H1 (cell line): ENCODE measurements at places on chromosomes 3 and 15. TPM values are rescaled to one million over a fixed set of nuclear protein-coding genes. Genes with fewer than 3 reads are reported as not detected.

GRCh38 chr3:73351423-73352071 lies 273.2 kb downstream of the PDZRN3 start:
- DNase-seq, result no peak

DNA sequence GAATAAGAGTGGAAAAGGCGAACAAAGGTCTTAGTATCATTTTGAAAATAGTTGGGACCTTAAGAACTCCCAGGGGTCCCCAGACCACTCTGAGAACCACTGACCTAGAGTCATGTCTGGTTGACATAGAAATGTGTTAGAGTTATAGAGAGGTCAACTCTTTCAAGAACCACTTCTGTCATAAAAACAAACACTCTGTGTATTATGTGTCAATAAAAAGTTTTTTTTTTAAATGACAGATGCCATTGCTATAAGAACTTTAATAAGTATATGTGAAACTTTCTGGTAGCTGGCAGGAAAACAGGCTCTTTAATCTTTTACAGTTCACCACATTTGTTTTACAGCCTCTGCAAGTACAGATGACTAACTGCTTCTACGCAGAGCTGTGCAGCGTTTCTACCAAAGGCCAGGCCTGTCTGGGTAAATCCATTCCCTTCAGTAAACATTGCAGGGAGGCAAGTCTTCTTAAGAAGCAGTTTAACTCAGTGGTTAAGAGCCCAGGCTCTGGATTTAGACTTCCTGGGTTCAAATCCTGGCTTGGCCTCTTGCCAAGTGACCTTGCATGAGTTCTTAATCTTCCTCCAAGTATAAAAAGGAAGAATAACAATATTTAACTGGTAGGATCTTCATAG lies 56.6 kb downstream of the RFTN1 start:
- no peak for DNase-seq

GRCh38 chr15:26729581-26729980 lies 43.3 kb downstream of the GABRB3 start:
- peak; percentile 37 for DNase-seq

DNA sequence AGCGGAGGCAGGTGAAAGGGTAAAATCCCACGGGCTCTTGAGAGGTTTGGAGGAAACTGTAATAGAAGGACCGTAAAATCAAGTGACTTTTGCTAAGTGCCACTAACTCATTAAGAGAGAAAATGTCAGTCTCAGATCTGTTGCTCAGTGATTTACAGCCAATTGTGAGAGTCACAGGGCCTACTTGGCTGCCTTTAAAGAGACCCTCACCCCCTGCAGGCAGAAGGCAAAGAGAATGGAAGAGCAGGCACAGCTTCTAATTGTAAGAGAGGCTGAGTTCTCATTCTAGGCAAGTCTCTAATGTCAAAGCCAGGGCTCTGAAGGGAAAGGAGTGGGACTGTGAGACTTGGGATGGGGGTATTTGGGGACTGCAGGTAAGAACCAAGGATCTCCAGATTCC lies 9.3 kb upstream of the SYNM start:
- DNase-seq, result no peak

DNA sequence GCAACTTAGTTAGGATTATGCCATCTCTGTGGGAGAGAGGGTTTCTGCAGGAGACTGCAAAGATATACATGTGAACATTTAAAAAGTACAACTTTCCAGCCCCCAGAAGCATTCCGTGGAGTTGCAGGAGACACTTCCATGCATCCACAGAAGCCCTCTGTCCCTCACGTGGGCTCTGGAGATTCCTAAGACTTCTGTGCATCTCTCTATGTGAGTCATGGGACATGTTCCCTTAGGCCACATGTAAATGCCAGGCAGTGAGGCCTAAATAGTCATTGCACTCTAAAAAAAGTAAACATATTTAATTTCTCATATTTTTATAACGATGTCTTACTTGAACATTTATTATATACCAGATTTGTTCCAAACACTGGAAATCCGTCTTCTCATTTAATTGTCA lies 126.5 kb upstream of the ROPN1 start:
- no peak for DNase-seq

GRCh38 chr3:88321363-88322050 lies 171.7 kb downstream of the C3orf38 start:
- no peak for DNase-seq

DNA sequence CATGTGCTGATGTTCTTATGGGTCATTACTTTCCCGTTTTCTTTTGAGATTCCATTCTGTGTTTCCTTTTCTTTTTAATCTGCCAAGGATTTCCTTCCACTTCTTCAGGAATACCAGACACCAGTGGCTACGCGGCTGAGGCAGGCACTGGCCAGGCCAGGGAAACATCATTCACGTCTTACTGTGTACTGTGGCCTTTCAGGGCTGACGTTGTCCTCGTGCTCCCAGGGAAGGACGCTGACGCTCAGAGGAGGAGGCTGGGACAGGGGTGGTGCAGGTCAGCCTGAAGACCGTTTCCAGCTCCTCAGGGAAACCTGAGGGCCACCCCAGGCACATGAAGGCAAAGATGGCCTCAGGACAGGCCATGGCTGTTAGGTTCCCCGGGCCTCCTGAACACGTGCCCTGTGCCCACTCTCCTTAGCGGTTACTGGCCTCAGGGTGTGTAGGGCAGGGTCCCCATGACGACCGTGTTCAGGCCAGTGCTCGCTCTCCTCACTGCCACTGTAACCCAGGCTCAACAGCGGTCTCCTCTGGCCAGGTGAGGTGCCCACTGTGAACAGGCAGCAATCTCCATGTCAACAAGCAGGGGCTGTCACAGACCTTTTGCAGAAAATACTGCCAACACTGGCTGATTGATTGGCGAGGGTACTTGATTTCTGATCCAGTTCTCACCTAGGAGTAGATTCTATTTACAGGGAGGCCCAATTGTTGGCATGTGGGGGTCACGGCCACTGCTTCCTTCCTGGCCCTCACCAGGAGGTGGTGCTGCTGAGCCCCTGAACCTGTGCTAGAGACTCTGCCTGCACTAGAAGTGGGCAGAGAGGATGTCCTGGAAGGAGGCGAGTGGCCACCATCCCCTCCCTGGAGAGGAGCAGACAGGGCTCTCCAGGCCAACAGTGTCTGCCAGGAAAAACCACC lies 169.5 kb downstream of the ATP10A start:
- no peak for DNase-seq

GRCh38 chr3:4979428-4980228 lies at the start of gene BHLHE40:
Gene BHLHE40 (plus strand): TSS chr3:4979437. CDS start chr3:4979719, 282 bp downstream.
- no peak for DNase-seq

DNA sequence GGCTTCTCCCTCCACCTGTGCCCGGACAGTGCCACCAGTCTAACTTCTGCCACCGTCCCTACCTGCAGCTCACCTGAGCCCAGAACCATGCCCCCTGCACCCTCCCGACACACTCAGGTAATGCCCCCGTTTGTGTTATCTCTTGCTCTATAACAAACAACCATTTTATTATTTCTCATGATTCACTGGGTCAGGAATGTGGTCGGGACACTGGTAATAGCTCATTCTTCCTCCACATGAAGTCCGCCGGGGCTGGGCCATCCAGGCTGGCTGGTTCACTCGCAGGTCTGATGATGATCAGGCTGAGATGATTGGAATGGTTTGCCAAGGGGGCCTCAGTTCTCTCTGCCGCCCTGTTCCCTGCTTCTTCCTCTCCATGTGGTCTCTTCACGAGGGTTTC lies 20.3 kb upstream of the NR2E3 start:
- DNase-seq, result peak; percentile 33

GRCh38 chr15:58529041-58529440 lies 97.2 kb downstream of the LIPC start:
- no peak for DNase-seq

DNA sequence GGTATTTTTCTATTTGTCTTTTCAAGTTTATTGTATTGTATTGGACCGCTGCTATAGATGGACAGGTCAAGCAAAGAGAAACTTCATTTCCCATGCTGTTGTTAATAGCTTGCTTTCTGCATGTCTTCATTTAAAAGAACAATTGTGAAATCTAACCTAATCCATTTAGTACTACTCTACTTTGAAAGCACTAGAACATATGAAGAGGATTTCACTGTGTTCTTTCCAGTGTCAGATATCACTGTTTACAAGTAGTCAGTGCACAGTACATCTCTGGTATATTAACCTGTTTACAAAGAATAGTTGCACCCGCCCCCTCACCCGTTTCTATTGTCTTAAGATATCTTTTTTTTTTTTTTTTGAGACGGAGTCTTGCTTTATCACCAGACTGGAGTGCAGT lies 21.8 kb upstream of the EDEM1 start:
- no peak for DNase-seq

- no peak for DNase-seq
These were observed 159.8 kb downstream of the ALCAM start for GRCh38 chr3:105526360-105527111.

GRCh38 chr3:107241217-107241616 lies 136.0 kb upstream of the CCDC54 start:
- DNase-seq, result no peak

The REC114 gene
- total RNA-seq, result not detected in 2 replicates

The ALAS1 gene
- 45.2 and 45.9 TPM in 2 replicates for total RNA-seq

The GRAMD2A gene
- total RNA-seq, result 0.36 and 1.5 TPM in 2 replicates

The SI gene
- total RNA-seq, result not detected in 2 replicates

The SAMMSON gene
- total RNA-seq, result not detected in 2 replicates
